Stimulated activated naive CD4-positive, alpha-beta T cell treated with Interleukin-2 at 50 U/mL for 16 hours (primary cell): ENCODE measurements at places on chromosomes 1 and 21.

DNA sequence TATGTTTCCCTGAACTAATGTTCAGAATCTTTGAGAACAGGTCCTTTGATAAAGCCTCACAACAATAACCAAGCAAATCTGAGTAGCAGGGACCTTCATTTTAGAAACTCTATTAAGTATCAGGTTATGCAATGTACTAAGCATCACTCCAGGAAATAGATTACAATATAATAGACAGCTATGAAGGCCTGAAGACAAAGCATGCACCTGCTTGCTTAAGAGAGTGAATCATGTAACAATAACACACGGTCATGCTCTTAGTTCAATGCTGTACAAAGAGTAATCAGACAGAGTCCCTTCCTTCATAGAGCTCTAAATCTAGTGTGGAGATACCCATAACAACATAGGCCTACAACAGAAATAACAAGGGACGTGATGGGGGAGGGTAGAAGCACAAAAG is 8.1 kb upstream of the CMPK1 start:
- no peak for DNase-seq

- no peak for DNase-seq
These were observed 241.4 kb downstream of the TOMM20 start for GRCh38 chr1:234887016-234887900.

GRCh38 chr21:36757196-36757595 is 58.3 kb downstream of the SIM2 start:
- DNase-seq: no peak

DNA sequence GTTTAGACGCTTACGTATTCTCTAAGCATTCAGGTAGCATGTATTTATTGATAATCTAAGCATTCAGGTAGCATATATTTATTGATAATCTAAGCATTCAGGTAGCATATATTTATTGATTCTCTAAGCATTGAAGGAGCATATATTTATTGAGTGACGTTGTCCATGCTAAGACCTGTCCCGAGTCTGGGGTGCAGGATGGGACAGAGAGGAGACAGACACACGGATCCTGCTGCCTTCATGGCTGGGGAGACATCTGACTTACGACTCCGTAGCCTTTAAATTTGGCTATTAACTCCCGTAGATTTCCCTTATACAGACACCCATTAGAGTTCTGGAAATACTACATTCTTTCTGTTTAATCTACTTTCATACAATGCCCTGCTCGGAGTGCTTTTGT is 982 bp downstream of the SCCPDH start:
- DNase-seq: no peak

DNA sequence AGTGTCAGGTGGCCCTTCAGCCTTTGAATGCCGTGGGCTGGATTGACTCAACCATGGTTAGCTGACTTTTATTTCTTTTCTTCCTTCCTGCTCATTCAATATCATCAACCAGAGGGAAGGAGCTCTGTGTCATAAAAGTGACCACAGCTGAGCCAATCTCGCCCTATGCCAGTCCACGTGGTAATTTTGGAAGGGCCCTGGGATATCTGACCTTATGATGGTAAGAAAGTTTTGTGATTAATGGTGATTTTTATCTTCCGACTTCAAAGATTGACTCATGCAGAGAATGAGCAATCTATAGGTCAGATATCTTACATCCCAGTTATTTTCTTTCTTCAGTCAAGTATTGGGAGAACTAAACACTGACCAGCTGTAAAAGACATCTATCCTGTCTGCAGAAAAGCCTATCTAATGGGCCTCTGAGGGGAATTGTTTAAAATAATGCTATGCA is 170.3 kb downstream of the ZC3H11B start:
- no peak for DNase-seq

- no peak for DNase-seq
These were observed 62.8 kb upstream of the KIF26B start for GRCh38 chr1:245091818-245092637.
